ENCODE measurements at places on chromosomes 16 and 17.

GRCh38 chr16:74892574-74893461 is 92.1 kb downstream of the WDR59 start:
- no peak for DNase-seq

DNA sequence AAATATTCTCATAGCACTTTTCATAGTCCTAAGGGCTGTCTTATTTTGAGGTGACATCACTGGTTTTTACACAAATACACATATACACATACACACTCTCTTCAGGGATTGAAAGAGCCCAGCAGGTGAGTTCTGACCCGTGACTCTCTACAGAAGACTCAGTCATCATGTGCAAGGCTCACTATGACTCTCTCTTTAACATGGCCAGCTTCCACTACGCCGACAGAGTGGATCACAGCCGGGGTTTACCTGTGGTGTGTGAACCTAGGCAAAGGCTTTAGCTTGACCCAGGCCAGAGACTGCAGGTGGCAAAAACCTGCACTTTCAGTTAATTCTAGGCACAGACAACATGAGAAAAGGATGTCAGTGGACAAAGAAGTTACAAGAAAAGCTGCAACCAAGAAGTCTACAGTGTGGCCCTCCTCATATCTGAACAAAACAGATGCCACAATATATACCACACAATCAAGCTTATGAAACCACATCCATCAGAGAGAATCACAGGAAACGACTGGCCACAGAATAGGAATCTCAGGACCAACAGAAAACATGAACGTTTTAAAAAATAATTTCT is 56.5 kb downstream of the CYTH1 start:
- DNase-seq: no peak

DNA sequence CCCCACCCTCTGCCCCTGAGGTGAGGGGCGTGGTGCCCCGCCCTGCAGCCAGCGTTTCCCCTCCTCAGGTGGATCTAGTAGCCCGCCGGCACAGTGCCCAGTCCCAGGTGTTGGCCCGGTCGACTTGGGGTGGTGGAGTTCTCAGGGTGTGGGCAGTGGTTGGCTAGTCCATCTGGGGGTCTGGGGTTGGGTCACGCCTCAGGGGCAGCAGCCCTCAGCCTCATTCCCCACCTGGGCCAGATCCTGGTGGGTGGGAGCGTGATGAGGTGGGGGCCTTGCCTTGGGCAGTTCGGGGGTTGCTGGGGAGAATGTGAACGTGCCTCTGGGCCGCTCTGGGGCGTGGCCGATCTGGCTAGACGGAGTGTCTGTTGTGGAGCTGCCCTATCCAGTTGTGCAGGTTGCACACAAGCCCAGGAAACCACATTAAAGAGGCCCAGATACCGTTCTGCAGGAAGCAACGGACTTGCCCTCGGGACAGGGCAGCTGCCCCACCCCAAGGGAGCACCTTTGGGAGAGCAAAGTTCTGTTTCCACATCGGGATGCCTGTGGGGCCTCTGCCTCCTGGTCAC is 32.0 kb downstream of the GSE1 start:
- no peak for DNase-seq

DNA sequence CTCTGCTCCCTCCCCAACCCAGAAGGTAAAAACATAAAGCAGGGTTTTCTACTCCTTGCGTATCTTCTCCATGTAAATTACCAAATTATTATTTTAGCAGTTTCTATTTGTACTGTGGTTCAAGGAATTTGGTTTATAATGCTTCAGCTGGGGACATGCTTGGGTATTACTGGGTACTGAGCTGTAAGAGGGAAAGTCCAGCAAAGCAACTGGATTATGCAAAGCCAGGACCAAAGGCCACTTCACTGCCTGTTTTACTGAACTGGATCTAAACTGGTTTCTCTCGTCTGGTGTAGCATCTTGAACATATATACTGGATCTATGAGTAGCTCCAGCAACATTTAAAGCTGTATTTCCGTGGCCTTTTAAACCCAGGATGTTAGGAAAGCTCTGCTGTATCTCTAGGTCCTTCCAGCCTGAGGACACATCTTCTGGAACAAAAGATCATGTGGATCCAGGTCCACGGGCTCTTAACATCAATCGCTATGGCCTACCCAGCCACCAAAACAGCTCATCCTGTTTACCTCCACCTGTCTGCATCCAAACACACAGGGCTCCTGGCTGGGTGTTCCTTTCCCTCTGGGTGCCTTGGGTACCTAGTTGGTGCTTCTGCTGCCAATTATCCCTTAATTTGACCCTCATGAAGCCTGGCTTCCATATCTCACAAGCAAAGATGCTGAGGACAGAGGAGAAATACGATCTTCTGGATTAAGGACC is 7.2 kb downstream of the PMP22 start:
- DNase-seq: no peak

DNA sequence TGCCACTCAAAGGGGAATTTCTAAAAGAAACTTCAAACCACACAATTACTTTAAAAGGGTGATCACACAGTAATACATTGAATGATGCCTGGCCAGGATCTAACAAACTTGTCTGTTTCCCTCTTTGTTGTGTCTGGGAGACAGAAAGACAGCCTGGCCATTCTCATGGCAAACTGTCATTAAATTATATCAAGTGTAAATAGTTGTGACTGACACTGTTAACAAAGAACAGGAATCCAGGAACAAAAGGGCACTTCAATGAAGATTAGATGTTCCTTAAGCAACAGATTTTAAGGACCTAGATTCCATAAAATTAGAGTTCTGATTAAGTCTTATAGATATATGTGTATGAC is 383.6 kb downstream of the KCNJ2 start:
- no peak for DNase-seq

GRCh38 chr17:31489295-31490018 is 98.0 kb downstream of the RAB11FIP4 start:
- no peak for DNase-seq

DNA sequence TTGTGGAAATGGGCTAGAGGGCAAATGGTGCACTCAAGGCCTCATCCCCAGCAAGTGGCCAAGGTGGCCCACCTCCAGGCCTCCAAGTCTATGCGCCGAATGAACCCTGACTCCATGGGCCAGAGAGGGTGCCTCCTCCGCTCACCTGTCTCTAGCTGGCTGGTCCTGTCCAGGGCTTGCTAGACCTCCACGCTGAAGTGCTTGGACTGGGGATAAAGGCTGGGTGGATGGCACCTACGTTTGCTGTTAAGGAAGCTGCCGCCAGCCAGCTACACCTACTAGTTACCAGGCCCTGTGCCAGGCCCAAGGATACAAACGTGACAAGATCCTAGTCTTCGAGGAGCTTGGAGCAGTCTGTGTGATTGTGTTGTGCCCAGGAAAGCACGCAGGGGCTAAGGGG is 739 bp upstream of the SGCA start:
- no peak for DNase-seq

DNA sequence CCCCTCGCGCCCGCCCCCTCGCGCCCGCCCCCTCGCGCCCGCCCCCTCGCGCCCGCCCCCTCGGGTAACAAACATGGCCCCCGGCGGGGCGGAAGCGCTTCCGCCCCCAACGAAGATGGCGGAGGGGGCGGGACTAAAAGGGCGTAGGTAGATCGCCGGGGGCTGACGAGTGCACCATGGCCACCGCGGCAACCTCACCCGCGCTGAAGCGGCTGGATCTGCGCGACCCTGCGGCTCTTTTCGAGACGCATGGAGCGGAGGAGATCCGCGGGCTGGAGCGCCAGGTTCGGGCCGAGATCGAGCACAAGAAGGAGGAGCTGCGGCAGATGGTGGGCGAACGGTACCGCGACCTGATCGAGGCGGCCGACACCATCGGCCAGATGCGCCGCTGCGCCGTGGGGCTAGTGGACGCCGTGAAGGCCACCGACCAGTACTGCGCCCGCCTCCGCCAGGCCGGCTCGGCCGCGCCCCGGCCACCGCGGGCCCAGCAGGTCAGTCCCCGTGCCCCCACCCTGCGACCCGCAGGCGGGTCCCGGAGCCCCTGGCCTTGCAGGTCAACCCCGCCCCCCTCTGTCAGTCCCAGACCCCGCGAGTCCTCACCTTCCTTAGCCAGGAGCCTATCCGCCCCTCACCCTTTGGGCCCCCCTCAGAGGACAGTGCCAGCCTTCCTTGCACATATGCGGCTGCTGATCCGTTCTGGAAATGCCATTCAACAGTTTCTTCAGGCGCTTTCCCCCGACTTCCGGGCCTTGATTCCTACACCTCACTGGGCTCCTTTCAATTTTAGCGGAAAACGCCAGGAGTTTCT is at the start of gene COG1:
TSS of gene COG1 (plus strand) at position 162 of the 808 bp plus-strand sequence. CDS start at position 177, 15 bp downstream.
- peak; percentile 46 for DNase-seq

DNA sequence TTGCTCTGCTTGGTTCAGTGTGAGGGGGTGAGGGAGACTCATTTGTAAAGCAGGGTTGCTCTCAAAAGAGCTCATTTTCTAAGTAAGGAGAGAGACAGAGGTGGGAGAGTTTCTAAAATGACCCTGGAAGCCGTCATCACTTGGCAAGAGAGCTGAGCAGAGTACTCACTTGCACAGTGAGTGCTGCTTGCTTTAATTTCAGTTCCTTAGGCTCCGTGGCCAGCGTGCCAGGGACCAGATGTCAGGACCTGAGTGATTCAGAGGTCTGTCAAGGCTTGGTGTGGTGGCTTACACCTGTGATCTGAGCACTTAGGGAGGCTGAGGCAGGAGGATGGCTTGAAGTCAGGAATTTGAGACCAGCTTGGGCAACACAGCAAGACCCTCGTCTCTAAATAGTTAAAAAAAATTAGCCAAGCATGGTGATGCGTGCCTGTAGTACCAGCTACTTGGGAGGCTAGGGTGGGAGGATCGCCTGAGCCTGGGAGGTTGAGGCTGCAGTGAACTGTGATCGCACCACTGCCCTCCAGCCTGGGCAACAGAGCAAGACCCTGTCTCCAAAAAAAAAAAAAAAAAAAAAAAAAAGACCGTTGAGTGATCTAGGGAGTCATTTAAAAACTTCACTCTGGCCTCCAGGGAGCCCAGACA is 10.7 kb downstream of the ZNF205 start:
- DNase-seq: no peak

DNA sequence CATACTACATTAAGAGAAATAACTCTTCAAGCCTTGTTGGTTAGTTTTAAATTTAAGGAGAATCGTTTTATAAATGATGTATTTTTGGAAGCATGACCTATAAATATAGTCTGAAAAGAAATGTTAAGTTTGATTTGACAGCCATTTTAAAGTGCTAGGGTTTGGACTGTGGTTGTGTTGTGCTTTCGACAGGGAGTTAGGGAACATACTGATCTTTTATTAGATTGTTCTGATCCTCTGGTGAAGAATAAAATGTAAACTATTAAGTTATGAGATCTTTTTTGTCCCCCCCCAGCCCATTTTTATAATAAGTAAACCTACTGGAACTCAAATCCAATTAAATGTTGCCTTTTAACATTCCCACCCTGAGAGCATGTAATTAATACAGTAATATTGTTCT is 12.0 kb downstream of the TAF15 start:
- no peak for DNase-seq

- no peak for DNase-seq
Observed at GRCh38 chr17:45127548-45128300, 4.6 kb downstream of the PLCD3 start.

DNA sequence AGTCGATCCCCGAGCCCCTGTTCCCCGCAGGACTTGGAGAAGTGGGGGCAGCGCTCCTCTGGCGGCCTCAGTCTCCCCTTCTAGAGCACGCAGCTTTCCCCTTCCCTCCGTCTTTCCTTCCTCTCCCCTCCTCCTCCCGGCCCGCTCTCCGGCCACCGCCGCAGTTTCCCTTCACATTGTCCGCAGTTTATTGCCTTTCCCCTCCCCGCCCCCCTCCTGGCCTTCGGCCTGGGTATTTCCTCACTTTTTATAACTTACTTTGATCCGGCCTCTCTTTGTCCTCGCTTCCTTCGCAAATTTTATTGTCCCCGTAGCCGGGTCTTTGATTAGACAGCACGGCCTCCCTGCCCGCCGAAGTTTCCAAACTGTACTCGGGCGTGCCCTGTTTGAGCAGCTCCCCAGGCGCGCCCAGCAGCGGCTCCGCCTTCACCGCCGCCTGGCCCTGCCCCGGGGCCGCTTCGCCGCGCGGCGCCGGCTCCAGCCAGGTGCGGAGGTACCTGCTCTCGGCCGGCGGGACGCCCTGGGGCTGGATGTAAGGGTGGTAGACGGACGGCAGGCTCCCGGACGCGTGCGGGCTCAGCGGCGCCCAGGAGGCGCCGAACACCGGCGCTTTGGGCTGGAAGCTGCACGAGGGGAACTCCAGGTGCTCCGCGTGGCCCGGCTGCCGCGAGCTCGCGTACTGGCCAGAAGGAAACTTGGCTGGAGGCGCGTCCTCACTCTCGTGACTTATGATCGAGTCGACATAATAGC is 488 bp downstream of the HOXB9 start:
- DNase-seq: no peak

DNA sequence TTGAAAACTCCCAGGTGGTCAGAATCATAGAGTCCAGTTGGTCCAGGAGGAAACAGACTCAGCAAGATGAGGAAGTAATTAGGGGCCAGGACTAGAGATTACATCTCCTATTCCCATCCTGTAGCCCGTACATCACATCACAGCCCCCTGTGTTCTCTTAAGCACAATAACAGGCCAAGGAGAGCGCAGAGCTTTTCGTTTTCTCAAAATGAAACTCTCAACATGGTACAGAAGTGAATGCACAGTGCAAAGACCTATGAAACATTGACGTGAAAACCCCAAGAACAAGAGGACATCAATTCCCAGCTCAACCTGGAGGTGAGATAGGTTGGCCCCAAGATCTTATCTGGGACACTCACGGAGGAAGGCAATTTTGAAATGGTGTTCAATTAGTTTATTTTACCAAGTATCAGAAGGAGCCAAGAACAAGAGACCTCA is 9.0 kb downstream of the PIK3R5 start:
- no peak for DNase-seq

- DNase-seq: peak; percentile 21
Observed at GRCh38 chr17:28338056-28338768, 2.7 kb downstream of the TNFAIP1 start.

- no peak for DNase-seq
Observed at GRCh38 chr17:80414508-80414802, 512 bp upstream of the ENDOV start.

GRCh38 chr17:74767111-74767516 is 9.0 kb downstream of the NAT9 start:
- DNase-seq: no peak

- DNase-seq: no peak
Observed at GRCh38 chr16:528111-529011, 849 bp downstream of the CAPN15 start.

GRCh38 chr17:1201132-1201702 is 21.4 kb upstream of the ABR start:
- DNase-seq: no peak

GRCh38 chr17:47325176-47325575 is 1.4 kb downstream of the EFCAB13 start:
- DNase-seq: no peak

GRCh38 chr16:90020838-90021382 is 1.7 kb upstream of the DBNDD1 start:
- no peak for DNase-seq

GRCh38 chr16:79698341-79698753 is 97.8 kb upstream of the MAF start:
- peak; percentile 70 for DNase-seq

GRCh38 chr16:66342294-66342900 is 24.1 kb upstream of the CDH5 start:
- DNase-seq: no peak

DNA sequence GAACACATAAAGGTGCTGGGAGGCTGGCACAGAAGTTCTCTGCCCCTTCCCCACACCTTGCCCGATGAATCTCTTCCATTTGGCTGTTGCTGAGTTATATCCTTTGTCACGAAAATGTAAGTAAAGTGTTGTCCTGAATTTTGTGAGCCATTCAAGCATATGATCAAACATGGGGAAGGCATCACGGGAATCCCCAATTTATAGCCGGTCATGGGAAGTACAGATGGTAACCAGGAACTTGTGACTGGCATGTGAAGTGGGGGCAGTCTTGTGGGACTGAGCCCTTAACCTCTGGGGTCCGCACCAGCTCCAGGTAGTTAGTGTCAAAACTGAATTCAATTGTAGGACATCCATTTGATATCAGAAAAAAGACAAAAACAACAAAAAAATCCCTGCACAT is 13.2 kb downstream of the TOM1L2 start:
- DNase-seq: no peak
